ENCODE measurements at places on chromosomes 7 and 10.

GRCh38 chr10:71806704-71807556, 33.6 kb upstream of the VSIR start:
- DNase-seq: no peak

DNA sequence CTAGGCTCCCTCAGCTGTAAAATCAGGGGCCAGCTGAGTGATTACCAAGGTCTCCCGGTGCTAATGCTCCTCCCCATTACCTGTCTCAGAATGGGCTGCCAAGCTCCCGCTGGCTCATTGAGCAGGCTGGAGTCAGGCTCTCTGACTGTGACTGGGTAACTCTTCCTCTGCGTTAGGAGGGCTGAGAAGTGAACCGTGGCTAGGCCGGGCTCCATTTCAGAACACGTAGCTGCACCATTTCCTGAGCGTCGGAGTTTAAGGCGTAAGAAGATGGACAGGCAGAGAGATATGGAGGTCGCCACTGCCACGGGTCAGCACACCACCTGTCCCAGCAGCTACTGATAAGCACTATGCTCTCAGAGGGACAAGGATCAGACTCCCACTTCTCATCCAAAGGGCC, 250.3 kb downstream of the TCERG1L start:
- no peak for DNase-seq

DNA sequence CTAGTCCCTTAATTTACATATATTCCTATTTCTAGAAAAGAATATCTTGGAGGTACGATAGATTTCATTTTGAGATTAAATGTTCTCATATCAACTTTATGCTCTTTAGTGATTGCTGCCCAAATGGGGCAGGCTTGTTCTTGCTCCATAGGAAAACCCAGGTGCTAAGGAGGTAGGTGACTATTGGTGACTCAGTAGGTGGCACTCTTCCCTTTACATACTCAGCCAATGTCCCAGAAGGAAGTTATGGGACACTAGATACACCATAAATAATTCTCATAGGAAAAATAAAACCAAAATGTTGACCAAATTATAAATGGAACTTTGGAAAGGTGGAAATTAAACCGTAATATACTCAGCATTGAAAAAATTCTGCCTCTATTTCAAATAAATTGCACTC, 4.0 kb downstream of the SKAP2 start:
- DNase-seq: no peak

- no peak for DNase-seq
These were observed 319.3 kb downstream of the MDFIC start for GRCh38 chr7:115241151-115241550.

GRCh38 chr10:123599366-123599849, 66.7 kb upstream of the GPR26 start:
- DNase-seq: no peak

DNA sequence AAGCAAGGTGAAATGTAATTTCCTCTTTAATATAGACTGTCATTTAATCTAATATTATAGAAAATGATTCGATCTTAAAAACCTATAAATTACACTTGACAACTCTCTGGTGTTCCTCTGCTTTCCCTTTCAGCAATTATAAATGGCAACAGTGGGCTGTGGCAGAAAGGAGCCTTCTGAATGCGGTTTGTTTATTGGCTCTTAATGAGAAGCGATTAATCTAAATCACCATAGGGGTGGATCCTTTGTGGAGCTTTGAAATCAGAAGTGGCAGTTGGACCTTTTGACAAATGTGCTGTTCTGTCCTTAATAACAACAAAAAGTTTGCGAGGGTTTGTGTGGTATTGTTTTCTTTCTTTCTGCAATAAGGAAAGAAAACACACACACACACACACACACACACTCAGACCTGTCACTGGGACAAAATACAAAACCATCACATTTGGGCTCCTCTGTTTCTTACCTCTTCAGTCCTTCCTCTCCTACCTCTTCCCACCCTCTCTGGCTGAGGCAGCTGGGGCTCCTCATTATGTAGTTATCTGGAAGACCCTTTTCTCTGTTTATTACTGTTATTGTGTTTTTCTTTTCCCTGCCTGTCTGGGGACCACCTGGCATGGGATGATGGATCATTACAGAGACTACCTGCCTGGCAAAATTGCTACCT, 316.2 kb downstream of the SORCS3 start:
- DNase-seq: no peak

DNA sequence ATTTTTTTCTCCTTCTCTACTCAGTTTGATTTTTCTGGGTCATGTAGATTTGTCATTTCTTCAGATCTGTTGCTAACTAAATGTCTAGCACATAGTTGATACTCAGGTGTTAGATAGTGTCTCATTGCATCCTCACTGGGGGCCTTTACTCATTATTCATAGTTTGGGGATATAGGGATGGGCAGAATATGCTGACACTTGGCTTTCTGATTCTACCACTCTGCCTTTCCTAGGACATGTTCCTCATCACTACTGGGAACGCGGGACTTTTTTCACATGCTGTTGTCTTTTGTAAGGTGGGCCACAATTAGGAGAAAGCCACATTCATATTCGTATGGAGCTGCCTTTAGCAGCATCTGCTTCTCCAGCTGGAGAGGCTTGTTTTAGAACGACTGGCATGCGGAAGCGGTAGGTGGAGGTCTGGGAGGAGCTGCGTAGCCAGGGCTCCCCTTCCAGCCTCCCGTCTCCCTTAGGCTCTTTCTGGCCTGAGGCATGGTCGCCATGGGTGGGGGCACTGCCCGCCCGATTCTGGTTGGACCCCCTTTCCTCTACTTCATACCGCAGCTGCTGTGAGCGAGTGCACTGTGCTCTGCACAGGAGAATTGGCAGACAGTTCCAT, 78.8 kb downstream of the SND1 start:
- no peak for DNase-seq

- DNase-seq: no peak
These were observed 58.6 kb upstream of the BAIAP2L1 start for GRCh38 chr7:98459529-98459928.

DNA sequence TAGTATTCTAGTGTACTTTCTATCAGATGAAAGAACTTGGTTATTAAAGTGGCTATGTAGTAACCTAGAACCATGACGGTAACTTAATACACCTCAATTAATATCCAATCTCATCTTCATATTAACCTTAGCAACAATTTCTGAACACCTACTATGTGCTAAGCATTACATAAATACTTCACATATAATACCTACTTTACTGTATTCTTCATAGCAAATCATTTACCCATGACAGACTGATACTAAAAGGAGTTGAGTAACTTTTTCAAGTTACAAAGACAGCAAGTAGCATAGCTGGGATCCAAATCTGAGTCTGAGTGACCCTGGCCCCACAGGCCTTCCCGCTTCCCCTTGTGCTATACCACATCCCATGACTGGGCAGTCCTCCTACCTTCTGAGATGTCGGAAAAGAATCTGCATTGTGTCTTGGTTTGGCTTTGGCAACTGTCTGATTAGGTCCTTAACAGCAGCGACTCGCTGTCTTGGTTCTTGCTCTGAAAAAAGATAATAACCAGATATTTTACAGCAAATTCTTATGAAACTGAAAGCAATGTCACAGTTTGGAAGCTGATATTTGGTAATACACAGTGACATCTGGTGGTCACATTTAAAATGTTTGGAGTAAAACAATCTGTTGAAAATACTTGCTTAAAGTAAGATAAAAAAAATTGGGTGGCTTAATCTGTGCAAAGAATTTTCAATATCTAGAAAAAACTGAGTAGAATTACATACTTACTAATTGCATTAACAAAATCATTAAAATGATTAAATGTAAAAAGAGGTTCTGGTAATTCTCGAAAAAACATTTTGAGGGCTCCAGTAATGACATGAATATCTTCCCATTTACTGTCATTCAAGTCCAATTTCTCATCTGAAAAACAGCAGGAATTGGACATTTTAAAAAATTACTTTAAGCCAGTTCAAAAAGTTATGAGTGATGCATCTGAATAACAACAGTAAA, 120.1 kb downstream of the ARHGAP12 start:
- no peak for DNase-seq

DNA sequence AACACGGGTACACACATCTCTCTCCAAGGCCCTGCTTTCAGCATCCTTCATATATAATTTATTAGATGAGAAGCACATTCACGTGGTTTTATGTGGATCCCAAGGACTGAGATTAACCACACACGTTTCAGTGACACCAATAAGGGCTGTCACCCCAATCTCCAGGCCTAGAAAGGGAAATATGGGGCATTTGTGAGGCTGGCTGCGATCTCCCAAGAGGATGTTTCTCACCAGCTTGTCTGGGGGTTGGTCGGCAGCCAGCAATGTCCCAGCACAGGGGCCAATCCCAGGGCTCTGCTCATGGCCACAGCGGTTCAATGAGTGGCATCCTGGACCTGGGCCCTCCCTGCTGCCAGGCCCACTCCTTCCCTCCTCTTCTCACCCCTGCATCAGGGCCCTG, 115.5 kb downstream of the ITIH5 start:
- DNase-seq: no peak

- DNase-seq: no peak
These were observed 626.2 kb downstream of the SUGCT start for GRCh38 chr7:40760987-40761386.

GRCh38 chr7:111485701-111486380, 76.5 kb downstream of the IMMP2L start:
- DNase-seq: no peak

DNA sequence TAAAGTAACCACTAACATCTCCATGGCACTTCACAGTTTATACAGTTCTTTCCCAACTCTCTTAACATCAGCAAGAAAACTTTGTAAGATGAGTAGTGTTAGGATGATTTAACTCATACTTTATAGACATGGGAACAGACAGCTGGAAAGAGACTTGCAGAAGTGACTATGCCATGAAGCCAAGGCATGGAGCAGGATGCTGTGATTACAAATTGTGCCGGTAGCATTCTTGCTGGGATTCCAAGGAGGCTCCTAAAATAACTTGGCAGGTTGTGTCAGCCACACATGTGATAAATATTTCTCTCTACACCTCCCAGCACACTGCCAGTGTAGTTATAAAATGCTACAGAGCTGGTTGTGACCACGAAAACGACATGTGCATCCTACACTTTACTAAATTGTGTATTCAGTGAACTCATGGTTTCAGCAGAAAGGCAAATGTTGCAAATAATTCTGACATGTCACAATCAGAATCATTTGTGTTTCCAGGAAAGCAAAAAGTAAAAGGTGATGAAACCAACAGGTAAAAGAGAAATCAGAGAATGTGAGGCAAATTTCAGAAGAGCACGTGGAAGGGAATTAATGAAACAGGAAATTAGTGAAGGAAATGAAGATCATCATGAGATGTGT, 5.6 kb upstream of the CYP3A4 start:
- DNase-seq: no peak

DNA sequence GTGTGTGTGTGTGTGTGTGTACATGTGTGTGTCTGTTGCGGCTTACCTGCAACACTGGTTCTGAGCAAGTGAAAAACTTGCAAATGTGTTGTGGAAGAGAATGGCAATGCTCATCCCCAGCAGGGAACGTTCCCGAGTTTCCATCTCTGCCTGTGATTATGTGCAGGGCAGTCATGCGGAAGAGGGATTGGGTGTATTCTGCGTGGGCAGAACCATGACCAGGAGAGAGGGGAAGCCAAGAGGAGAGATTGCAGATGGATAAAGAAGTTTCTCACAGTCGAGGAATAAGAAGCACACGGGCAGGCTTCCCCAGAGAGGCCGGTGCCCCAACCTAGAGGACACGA, 99.9 kb downstream of the CTBP2 start:
- no peak for DNase-seq

DNA sequence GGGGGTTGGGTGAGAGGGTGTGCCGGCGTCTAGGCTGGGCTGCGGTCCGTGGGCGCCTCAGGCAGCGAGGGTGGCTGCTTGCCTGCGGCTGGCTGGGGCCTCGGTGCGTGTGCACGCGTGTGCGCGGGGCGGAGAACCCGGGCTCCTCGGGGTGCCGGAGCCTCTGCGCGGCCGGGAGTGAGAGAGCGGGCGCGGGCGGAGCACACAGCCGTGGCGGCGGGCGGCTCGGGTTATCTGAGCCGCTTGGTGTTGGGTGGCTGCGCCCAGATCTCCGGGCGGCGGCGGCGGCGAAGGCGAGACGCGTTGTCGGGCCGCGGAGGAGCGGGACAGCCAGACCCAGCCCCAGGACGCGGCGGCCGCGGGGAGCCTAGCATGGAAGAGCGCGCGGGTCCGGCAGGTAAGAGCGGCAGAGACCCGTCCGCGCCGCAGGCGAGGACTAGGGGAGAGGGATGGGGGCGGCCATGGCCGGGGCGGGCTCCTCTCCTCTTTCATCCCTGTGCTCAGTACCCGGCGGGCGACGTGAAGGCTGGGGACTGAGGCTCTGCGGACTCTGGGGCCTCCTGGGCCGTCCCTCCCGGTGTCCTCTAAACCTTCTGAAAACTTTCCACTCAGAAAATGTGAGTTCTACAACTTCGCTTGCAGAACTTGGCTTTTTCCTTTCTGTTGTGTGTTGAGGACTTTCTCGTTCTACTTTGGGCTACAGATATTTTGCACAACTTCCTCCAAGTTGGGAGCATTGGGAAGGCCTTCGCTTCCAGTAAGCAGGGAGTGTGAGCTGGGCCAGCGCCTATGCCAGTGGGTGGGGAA, 9.8 kb upstream of the PAX2 start:
- DNase-seq: no peak

DNA sequence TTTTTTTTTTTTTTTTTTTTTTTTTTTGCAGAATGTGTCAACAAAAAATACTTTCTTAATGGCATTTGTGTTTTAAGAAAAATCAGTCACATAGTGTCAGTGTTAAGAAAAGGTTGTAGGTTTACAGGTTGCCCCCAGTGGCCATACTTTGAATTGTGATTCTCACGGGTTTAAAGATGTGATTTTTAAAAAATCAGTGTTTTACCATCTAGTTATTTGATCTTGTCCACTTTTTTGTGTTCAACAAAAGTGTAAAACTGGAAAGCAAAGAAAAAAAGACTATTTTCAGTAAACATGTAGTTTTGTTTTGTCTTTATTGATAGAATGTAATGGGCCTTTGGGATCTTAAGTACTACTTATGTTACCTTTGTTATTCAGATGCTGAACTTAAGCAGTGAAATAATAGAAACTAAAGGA, 25.7 kb downstream of the SUV39H2 start:
- peak; percentile 71 for DNase-seq

GRCh38 chr7:96989241-96989858, 16.0 kb upstream of the DLX6 start:
- no peak for DNase-seq

DNA sequence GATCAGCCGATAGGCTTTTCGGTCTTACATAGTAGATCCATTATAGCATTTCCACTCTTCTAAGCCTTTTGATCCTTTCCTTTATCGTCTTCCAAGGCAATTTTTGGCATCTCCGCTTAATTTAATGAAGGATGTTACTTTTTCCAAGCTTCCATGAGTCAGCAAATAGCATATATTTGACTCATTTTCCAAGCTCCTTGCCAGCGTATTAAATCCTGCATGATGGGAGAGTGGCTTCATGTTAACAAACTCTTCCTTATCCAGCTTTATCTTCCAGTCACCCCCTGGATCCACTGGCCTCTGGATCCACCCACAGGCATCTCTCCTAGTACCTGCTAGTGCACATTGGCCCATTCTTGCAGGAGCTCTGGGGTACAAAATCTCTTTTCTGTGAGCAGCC, 13.0 kb downstream of the OR9A2 start:
- DNase-seq: no peak

GRCh38 chr7:22433710-22434460, 66.1 kb downstream of the STEAP1B start:
- DNase-seq: peak; percentile 4

GRCh38 chr7:1899951-1900762, 230.1 kb downstream of the ELFN1 start:
- no peak for DNase-seq

Data from T1000 (cell line).